ENCODE measurements at places on chromosomes 16 and 17.

DNA sequence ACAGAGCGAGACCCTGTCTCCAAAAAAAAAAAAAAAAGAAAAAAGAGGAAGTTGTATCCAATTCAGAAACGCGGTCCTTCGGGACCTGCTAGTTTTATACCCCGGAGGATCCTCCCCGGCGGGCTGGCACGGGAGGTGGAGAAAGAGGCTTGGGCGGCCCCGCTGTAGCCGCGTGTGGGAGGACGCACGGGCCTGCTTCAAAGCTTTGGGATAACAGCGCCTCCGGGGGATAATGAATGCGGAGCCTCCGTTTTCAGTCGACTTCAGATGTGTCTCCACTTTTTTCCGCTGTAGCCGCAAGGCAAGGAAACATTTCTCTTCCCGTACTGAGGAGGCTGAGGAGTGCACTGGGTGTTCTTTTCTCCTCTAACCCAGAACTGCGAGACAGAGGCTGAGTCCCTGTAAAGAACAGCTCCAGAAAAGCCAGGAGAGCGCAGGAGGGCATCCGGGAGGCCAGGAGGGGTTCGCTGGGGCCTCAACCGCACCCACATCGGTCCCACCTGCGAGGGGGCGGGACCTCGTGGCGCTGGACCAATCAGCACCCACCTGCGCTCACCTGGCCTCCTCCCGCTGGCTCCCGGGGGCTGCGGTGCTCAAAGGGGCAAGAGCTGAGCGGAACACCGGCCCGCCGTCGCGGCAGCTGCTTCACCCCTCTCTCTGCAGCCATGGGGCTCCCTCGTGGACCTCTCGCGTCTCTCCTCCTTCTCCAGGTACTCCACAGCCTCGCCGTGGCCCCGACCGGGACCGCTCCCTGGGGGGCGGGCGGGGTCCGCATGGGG lies at the start of gene CDH3:
CDH3 (plus strand) TSS at position 596 of the 779 bp plus-strand sequence; CDS start at position 666, 70 bp downstream.
- no peak for DNase-seq

DNA sequence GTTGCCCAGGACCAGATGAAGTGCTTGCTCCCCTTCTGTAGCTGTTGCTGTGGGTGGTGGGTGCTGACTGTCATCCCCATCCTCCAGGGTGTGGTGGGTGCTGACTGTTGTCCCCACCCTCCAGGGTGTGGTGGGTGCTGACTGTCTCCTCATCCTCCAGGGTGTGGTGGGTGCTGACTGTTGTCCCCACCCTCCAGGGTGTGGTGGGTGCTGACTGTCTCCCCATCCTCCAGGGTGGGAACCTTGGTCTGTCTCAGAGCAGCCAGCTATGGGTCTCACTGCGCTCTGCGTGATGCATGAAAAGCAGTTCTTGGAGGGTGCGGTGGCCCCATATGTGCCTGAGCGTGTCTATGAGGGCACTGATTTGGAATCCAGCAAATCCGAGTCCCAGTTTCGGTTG lies 163.8 kb downstream of the RPTOR start:
- no peak for DNase-seq

DNA sequence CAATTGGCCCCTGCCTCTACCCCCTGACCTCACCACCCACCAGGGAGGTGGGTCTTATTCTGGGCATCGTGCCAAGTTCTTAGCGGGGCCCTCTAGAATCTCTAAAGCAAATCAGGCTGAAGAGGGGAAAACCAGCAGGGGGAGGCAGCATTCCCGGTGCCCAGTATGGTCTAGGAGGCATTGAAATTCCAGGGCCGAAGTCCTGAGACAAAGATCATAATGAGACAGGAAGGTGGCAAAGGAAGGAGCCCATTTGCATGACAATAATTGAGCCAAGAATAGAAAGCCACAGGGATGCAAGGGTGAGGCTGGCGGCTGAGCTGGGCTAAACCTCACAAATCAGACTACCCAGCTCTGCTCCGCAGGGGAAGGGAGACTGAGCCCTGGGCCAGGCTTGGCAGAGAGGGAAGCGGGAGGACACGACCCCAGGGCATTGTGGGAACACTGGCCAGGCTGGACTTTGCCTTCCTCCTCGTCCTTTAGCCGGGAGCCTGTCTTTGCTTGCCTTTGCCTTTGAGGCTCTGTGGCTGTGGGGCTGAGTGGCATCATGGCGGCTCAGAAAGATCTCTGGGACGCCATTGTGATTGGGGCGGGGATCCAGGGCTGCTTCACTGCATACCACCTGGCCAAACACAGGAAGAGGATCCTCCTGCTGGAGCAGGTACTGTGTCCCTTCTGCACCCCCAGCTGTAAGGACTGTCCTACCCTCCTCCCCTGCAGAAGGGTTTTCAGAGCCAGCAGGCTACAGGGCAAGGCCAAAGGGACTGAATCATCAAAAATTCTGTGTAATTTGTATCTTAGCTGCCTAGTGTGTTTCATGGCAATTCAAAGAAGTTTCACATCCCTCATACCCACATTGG lies at the start of gene PIPOX:
PIPOX (plus strand) TSS at position 463 of the 860 bp plus-strand sequence; CDS start at position 548, 85 bp downstream.
- DNase-seq: peak; percentile 20

- DNase-seq: no peak
Measured at GRCh38 chr17:903691-904481, 75.7 kb downstream of the NXN start.

- DNase-seq: no peak
Measured at GRCh38 chr17:18988546-18989173, 15.9 kb downstream of the FAM83G start.

- DNase-seq: no peak
Measured at GRCh38 chr16:21641916-21642315, 10.5 kb downstream of the IGSF6 start.

- no peak for DNase-seq
Measured at GRCh38 chr16:49477250-49477895, 103.8 kb downstream of the C16orf78 start.

GRCh38 chr17:30579610-30580315 lies 102.6 kb downstream of the GOSR1 start:
- DNase-seq: no peak

DNA sequence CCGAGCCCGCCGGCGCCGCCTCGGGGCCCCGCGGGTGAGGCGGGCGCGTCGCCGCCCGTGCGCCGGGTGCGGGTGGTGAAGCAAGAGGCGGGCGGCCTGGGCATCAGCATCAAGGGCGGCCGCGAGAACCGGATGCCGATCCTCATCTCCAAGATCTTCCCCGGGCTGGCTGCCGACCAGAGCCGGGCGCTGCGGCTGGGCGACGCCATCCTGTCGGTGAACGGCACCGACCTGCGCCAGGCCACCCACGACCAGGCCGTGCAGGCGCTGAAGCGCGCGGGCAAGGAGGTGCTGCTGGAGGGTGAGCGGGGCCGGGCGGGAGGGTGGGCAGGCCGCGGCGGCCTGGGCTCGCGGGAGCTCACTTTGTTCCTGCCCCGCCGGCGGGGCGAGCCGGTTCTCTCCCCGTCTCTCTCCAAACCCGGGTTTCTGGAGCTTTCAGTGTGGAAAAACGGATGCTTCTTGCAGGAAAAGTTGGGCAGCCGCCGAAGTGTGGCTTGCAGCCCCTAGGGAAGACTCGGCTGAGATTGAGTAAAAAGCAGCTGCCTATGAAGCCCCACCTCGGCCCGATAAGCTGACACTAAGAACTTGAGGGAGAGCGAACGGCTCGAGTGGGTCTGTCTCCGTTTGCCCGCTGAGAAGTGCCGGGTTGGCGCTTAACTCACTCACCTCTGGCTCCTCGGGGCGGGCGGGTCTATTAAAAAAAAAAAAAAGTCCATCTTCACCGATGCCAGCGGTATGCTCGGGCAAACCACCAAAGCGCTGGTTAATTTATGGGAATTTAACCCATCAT lies 677 bp downstream of the SNTB2 start:
- no peak for DNase-seq

DNA sequence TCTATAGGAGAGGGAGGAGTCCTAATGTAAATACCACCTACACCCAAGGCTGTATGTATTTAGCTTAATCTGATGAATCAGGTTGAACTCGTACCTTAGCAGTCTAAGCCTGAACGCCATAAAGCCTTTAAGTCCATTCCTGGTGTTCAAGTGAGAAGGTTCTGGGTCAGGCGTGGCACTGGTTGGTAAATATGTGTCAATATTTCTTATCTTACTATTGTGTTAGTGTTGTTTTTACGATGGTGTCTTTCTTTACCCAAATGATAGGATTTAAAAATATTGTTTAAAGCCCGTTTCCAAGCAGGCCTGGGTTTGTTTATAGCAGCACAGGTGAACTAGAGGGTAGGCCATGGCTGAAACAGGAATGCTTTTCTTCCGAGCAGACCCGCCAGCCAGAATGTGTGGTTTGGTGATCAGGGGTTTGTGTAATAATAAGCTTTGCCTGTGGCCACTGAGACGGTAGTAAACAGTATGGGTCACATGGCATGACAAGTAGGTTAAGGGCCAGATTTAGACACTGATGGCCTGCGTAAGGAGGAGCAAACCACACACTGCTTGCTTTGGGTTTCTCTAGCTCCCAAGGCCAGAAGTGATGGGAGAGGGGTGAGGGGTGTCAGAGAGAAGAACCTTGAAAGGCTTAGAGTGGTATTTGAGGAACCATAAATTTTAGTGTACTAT lies 3.3 kb downstream of the TMEM94 start:
- DNase-seq: no peak

DNA sequence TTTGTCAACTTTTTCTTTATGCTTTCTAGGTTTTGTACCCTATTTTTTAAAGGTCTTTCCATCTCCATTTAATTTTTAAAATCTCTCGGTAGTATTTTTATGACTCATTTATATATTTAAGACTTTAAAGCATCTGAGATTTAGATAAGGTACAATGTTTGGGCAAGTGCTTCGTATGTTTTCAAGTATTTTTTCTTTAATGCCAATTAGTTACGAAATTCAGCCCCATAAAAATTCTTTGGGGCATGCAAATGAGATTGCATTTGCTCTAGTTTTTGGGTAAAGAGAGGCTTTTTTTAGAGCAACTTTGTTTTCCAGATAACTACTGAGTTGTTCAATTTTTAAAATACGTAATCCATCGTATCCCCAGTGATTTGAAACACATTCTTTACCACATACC lies 65.3 kb upstream of the CRHR1 start:
- no peak for DNase-seq

DNA sequence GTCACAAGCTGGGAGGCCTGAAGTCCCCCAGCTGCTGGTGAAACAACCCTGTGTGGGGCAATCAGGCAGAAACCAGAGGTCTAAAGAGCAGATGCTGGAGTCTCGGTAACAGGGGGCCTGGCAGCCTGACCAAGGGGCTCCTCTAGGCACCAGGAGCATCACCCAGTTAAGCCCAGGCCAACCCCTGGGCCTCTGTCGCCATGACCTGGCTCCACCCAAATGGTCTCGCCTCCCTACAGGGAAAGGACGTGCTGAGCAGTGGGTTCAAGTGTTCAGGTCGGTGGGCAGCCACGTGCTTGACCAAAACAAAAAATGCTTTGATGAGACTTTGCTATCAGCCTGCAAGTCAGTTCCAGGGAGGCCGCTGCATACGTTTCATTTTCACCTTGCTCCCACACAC lies 240.3 kb downstream of the ZNF423 start:
- no peak for DNase-seq

- peak; percentile 86 for DNase-seq
Measured at GRCh38 chr16:48164907-48165715, 9.3 kb upstream of the ABCC12 start.

GRCh38 chr16:5040451-5040850 lies 6.7 kb upstream of the NAGPA start:
- DNase-seq: no peak

- DNase-seq: no peak
Measured at GRCh38 chr16:77898671-77899211, 110.4 kb downstream of the VAT1L start.

DNA sequence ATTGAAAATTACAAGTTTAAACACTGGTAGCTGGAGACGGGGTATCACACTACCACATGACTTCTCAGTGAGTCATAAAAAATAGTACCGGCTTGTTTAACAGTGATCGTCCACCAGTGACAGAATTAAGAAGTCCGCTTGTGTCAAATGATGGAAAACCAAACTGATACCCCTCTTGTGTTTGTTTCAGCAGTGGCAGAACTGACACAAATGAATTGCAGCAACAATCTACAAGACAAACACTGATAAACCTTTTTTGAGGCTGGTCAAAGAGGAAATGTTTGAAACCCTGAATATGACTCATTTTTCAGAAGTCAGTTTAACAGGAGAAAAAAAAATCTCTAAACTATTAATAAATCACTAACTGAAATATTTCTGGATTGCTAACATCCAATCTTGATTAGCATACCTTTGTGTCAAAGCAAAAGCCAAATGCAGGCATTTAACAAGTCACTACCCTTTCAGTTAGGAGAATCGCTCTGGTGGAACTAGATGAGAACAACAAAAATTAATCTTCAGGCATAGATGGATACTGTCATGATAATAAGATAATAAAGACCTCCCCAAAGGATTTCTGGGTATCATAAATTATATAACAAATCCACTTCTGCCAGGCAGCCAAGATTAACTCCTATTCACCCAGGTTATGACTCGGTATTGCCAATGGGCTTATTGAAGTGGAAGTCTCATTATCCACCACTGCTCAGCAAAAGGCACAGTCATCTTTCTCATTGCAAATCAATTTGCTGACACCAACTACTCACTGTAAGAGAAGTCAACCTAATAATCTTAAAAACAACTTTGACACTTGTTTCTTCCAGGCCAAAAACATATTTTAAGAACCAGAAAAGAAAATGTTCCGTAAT lies 20.8 kb downstream of the DCUN1D3 start:
- peak; percentile 47 for DNase-seq

- peak; percentile 34 for DNase-seq
Measured at GRCh38 chr16:69329369-69330285, 761 bp downstream of the PDF start.

- no peak for DNase-seq
Measured at GRCh38 chr17:39096508-39097149, 54.8 kb downstream of the PLXDC1 start.

DNA sequence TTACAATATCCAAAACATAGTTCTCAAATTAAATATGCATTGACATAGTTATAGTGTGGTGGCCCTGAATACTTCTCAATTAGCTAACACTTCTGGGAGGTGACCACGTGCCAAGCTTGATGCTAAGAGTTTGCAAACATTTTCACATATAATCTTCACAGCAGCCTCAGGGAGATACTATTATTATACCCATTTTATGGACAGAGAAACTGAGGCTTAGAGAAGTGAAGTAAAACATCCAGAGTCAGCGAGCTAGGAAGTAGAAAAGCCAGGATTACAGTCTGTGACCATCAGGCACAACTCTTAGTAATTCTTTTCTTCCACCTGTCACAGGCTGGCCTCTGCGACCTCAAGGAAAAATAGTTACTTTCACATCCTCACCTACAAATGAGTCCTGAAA lies 102.2 kb upstream of the IRX6 start:
- DNase-seq: no peak

DNA sequence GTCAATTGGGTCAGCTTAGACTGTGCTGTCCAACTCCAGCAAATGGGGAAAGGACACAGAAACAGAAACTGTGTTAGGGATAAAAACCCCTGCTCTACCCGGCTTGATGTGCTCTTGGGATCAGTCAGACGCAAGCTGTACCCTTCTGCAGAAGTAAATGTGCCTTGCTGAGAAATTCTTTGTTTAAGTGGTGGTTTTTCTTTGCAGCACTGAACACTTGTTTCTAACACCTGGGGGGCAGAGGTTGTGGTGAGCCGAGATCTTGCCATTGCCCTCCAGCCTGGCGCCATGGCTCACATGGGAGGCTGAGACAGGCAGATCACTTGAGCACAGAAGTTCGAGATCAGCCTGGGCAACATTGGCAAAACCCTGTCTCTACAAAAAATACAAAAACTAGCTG lies 18.5 kb upstream of the ARL4D start:
- DNase-seq: no peak

- peak; percentile 59 for DNase-seq
Measured at GRCh38 chr16:29307598-29308507, 98.7 kb downstream of the NPIPB11 start.

- DNase-seq: no peak
Measured at GRCh38 chr16:79605999-79606398, 5.5 kb upstream of the MAF start.

GRCh38 chr16:85363427-85363826 lies 249.7 kb upstream of the GSE1 start:
- no peak for DNase-seq

- DNase-seq: no peak
Measured at GRCh38 chr17:61280338-61280737, 119.3 kb upstream of the TBX2 start.
